Fibroblast of the aortic adventitia (primary cell): ENCODE measurements at places on chromosomes 4 and X. TPM values are rescaled to one million over a fixed set of nuclear protein-coding genes. Genes with fewer than 3 reads are reported as not detected.

Gene LPAR4
- 1.3 and 1.7 TPM in 2 replicates for total RNA-seq

Gene UGT8
- total RNA-seq: 0.27 and 0.33 TPM in 2 replicates

Gene PPP2R2C
- total RNA-seq: 0.49 TPM in 1 of 2 replicates, not detected in the other

Gene FOXR2
- not detected in 2 replicates for total RNA-seq

Gene NIPAL1
- total RNA-seq: 0.08 and 0.90 TPM in 2 replicates

Gene NHS
- 1.6 and 11.6 TPM in 2 replicates for total RNA-seq

Gene WDFY3
- total RNA-seq: 26.8 and 86.9 TPM in 2 replicates

Gene SYAP1
- total RNA-seq: 15.9 and 39.9 TPM in 2 replicates

Gene PDE6B
- not detected in 2 replicates for total RNA-seq

Gene SLC4A4
- total RNA-seq: 2.1 and 2.4 TPM in 2 replicates

Gene LRRC66
- total RNA-seq: 0.81 TPM in 1 of 2 replicates, not detected in the other

Gene NXF2B
- not detected in 2 replicates for total RNA-seq

Gene PHOX2B
- not detected in 2 replicates for total RNA-seq

Gene SERTM2
- not detected in 2 replicates for total RNA-seq

Gene TRPC3
- total RNA-seq: 0.45 and 0.49 TPM in 2 replicates

Gene EDNRA
- 10.8 and 37.6 TPM in 2 replicates for total RNA-seq

Gene UBL4A
- total RNA-seq: 10.9 and 35.0 TPM in 2 replicates

Gene ZNF711
- total RNA-seq: 0.09 and 2.0 TPM in 2 replicates
